ENCODE measurements at places on chromosomes 7 and 10. TPM values are rescaled to one million over a fixed set of nuclear protein-coding genes. Genes with fewer than 3 reads are reported as not detected.

GRCh38 chr7:117704063-117704462 is 169.2 kb downstream of the CTTNBP2 start:
- no peak for DNase-seq

Gene TMEM236
- total RNA-seq: 80.8 TPM

Gene MGAM2
- total RNA-seq: 11.8 TPM

Gene PLPP4
- total RNA-seq: not detected

- no peak for DNase-seq
These were observed 303.6 kb downstream of the GPAM start for GRCh38 chr10:111879969-111880368.

Gene TNRC18
- 112 TPM for total RNA-seq

GRCh38 chr10:81978238-81978637 is 103.2 kb downstream of the NRG3 start:
- no peak for DNase-seq

Gene PDE6C
- total RNA-seq: not detected

All from mucosa of descending colon (tissue), 3 donors.